ENCODE measurements at places on chromosomes 12 and 14. TPM values are rescaled to one million over a fixed set of nuclear protein-coding genes. Genes with fewer than 3 reads are reported as not detected.
A peak's percentile ranks its signal among the peaks of the same experiment; 100 is the strongest.

GRCh38 chr12:11855983-11856374, 206.5 kb downstream of the ETV6 start:
- no peak for DNase-seq

The TMEM119 gene
- total RNA-seq, result 0.03 TPM

The A2M gene
- total RNA-seq, result not detected

DNA sequence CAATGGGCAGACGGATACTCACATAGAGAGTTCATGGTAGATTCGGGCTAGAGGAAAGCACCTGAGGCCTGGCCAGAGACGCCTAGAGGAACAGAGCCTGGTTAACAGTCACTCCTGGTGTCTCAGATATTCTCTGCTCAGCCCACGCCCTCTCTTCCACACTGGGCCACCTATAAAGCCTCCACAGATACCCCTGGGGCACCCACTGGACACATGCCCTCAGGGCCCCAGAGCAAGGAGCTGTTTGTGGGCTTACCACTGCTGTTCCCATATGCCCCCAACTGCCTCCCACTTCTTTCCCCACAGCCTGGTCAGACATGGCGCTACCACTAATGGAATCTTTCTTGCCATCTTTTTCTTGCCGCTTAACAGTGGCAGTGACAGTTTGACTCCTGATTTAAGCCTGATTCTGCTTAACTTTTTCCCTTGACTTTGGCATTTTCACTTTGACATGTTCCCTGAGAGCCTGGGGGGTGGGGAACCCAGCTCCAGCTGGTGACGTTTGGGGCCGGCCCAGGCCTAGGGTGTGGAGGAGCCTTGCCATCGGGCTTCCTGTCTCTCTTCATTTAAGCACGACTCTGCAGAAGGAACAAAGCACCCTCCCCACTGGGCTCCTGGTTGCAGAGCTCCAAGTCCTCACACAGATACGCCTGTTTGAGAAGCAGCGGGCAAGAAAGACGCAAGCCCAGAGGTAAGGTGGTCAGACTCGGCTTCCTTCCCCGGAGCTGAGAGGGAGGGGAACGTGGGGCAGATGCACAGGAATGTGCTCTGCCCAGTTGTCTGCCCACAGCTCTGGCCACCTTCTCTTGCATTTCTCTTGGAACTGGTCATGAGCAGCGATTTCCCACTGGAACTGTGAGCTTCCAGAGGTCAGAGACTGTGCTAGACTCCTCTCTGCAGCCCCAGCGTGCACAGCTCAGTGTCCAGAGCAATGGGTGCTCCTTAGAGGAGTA, at the start of gene CD4:
Gene CD4 (plus strand): TSS at position 557 of the 953 bp plus-strand sequence. CDS start 10,611 bp downstream, outside the sequence.
- DNase-seq, result no peak

The GLTP gene
- total RNA-seq, result 76.5 TPM

- DNase-seq, result peak; percentile 75
Measured at GRCh38 chr12:11576104-11576503, 73.4 kb upstream of the ETV6 start.

- peak; percentile 61 for DNase-seq
Measured at GRCh38 chr12:45343269-45344051, 127.6 kb downstream of the ANO6 start.

DNA sequence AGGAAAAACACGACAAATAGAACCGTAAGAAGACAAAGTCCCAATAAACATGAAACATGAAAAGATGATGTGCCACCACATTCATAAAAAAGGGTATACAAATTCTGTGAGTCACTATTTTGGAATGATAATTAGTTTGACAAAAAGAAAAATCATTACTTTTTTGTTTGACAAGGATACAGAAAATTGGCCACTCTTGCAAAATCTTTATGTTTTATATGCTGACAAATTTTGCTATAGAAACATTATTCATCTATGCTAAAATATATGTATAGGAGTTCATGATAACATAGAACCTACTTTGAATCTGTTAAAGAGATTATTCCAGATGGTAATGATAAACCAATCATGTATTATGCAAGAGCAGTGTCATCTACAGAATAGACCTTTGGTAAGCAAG, 1201.0 kb downstream of the FSCB start:
- no peak for DNase-seq

The TMCC3 gene
- 5.2 TPM for total RNA-seq

The OTUB2 gene
- 2.8 TPM for total RNA-seq

The ANKRD33 gene
- not detected for total RNA-seq

GRCh38 chr14:91231446-91231845, 13.1 kb downstream of the GPR68 start:
- no peak for DNase-seq

The RFLNA gene
- not detected for total RNA-seq

The SDR9C7 gene
- total RNA-seq, result not detected

The GAPDH gene
- 10,781 TPM for total RNA-seq

- no peak for DNase-seq
Measured at GRCh38 chr12:31600750-31601149, 9.8 kb upstream of the DENND5B start.

DNA sequence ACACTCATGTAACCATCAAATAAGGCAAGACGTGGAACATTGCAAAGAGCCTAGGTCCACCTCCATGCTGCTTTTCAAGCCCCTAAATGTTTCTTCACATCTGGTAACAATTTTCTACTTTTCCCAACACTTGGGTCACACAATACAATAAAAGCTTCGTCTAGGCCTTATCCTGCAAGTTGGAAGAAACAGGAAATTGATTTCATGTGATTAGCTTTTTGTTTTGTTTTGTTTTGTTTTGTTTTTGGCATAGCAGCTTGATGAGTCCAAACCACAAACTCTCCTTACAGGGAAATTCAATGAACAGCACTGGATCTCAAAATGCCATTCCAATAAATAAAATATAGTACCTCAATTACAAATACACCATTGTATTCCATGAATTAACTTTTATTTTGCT, 19.3 kb downstream of the TAS2R50 start:
- peak; percentile 31 for DNase-seq

The RHEBL1 gene
- 5.2 TPM for total RNA-seq

The PLEKHG7 gene
- not detected for total RNA-seq

- peak; percentile 68 for DNase-seq
Measured at GRCh38 chr14:75088566-75089373, 19.3 kb downstream of the ZC2HC1C start.

DNA sequence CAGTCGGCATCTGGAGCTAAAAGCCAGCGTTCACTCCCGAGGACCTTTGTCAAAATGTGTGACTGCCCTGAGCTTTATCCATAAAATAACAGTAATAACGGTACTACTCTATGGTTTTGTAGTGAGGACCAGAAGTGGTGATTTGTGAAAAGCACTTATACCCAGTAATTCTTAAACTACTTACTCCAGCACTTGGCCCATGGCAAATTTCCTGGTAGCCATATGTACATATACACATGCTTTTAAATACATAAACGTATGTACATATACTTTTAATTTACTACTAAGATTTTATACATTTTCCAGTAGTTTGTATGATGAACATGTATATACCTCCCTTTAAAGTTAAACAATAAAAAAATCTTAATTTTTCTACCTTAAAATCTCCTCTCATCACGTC, 163.8 kb upstream of the TMEM132C start:
- no peak for DNase-seq

- no peak for DNase-seq
Measured at GRCh38 chr14:102317564-102318248, 1.8 kb upstream of the ZNF839 start.

The RASSF9 gene
- 0.21 TPM for total RNA-seq

The GLT8D2 gene
- 4.7 TPM for total RNA-seq

The SERPINA12 gene
- not detected for total RNA-seq

DNA sequence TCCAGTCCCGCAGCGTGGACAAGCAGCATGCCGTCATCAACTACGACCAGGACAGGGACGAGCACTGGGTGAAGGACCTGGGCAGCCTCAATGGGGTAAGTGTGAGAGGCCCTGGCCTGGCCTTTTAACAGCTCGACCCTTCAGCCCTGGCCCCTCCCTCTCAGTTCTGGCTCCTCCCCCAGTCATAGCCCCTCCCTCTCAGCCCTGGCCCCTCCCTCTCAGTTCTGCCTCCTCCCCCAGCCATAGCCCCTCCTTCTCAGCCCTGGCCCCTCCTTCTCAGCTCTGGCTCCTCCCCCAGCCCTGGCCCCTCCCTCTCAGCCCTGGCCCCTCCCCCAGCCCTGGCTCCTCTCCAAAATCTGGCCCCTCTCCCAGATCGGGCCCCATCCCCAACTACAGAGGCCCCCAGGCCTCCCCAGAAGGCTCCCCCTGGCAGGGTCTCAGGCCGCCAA, 11.2 kb downstream of the CEP170B start:
- no peak for DNase-seq

DNA sequence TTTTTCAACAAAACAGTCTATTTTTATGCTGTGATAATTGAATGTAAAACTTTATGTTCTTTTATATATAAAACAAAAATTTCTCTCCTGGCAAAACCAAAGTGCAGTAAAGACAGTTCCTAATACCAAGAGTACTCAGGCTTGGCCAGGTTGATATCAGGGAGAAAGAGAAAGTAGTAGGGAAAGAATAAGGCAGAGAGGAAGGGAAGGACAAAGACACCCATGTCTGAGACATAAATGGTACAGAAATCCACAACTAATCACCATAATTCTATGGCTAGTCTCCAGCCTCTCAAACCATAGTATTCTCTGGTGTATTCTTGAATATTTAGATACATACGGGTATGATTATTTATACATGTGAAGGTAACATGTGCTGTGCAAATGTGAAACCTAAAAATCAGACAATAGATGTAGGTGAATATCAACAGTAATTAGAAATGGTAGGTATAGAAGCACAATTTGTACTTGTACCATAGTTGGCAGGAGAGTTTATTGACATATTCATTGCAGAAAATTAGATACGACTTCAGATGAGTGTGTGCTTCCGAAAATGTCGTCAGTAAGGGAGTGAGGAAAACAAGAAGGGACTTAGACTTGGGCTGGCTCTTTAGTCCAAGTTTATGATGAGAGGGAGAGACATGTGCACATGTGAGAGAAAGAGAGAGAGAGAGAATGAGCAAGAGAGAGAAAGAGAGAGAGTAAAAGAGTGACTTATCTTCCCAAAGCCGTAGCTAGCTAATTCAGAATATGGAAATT, 230.8 kb upstream of the NPAS3 start:
- no peak for DNase-seq

The LMBR1L gene
- 32.8 TPM for total RNA-seq

The RERGL gene
- total RNA-seq, result not detected

DNA sequence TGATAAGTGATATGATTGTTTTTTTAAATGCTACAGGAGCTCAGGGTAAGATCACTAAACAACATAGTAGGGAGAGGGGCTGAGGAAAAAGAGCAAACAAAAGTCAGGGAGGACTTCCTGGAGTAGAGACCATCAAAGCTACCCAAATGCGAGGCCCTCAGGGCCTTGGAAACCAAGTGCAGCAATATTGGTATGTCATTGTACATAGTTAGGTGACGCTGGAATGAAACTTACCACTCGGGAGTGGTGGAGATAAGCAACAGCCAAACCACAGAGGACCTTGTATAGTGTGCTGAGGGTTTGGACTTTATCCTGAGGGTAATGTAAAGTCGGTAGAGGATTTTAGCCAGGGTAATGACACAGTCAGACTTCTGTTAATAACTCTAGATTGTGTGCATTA, 13.8 kb downstream of the KITLG start:
- no peak for DNase-seq

The PLCZ1 gene
- not detected for total RNA-seq

DNA sequence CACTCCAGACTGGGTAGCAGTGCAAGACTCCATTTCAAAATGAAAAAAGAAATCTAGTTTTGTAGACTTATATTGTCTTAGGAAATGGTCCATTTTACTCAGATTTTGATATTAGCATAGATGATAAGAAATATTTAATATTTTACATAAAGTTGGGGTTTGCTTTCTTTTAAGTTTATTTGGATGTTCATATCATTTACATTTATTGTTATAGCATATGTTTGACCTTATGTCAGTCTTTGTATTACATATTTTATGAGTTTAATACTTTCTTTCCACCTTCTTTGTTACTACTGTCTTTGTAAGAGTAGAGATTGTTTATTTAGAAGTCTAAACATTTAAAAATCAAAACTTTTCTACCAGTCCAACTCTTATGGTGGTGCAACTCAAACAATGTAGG, 162.7 kb upstream of the OTX2 start:
- DNase-seq, result no peak

The LMNTD1 gene
- total RNA-seq, result not detected

DNA sequence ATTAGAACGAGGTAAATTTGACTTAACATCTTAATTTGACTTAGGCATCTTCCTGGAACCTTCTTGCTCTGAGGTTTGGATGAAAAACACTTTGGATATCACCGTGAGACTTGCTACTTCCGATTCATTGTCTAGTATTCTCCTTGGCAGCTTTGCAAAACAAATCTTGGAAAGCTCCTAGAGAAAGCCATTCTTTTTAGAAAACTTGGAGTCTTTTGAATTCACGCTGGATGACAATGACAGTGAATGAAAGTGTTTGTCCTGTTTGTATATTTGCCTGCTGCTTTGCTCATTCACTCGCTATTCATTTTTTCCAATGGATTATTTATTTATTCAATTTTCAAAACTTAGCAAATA, 222.1 kb upstream of the HMGA2 start:
- DNase-seq, result no peak

GRCh38 chr14:68979722-68980451, 785 bp upstream of the ACTN1 start:
- DNase-seq, result no peak

- no peak for DNase-seq
Measured at GRCh38 chr12:28857369-28857768, 291.7 kb upstream of the FAR2 start.

The NKX2-1 gene
- not detected for total RNA-seq

DNA sequence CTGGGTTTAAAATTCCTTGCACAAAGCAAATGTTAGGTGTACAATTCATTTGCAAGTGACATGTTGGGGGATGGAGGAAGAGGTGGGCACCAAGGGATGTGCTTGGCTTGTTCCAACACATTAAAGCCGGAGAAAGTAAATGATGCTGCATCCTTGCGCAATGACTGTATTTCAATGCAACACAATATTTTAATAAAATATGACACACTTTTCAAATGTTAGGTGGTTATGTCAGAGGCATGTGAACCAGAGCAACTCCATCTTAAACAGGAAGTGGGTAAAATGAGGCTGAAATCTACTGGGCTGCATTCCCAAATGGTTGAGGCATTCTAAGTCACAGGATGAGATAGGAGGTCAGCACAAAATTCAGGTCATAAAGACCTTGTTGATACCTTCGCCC, 53.6 kb upstream of the ARHGAP5 start:
- DNase-seq, result no peak

- DNase-seq, result no peak
Measured at GRCh38 chr12:18165889-18166288, 75.9 kb upstream of the RERGL start.

DNA sequence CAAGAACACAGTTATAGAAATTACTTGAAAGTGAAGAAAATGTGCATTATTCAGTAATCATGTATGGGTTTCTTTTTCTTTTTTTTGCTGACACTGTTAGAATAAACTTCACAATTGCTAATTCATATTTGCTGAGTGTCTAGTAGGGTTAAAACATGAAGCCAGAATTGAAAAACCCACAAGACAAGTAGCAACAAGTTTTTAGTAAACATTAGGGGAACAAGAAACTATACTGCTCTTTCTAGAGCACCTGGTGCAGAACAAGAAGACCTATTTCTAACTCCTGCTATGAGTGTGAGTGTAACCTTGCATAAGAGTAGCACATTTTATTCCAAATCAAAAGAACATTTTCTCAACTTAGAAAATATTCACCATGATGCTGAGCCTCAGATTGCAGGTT, 83.2 kb downstream of the ITPR2 start:
- no peak for DNase-seq

The CD163L1 gene
- 3.0 TPM for total RNA-seq

The AJUBA gene
- total RNA-seq, result 89.2 TPM
